Transverse colon (tissue), 4 donors: ENCODE measurements at places on chromosomes 4 and X.

DNA sequence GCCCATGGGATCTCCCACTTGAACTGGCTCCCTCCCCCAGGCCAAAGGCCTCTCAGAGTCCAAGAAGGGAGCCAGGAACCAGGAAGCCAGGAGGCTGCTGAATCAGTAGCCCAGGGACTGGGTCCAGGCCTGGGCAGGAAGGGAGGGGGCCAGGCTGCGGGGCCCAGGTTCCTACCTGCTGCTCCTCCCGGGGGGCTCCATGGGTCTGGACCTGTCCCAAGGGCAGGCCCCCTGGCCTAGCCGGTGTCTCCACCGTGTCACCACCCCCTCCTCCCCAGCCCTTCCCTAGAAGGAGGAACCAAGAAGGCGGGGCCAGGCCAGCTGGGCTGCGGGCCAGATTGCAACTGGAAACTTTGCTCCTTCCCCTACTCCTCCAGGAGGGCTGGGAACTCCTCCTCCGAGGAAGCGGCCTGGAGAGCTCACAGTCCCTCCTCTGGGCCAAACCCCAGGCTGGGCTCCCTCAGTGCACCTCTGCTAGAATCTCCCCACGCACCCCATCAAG is at the start of gene IQSEC2:
IQSEC2 (minus strand) TSS at position 264 of the 502 bp plus-strand sequence.
- DNase-seq: peak; percentile 89

DNA sequence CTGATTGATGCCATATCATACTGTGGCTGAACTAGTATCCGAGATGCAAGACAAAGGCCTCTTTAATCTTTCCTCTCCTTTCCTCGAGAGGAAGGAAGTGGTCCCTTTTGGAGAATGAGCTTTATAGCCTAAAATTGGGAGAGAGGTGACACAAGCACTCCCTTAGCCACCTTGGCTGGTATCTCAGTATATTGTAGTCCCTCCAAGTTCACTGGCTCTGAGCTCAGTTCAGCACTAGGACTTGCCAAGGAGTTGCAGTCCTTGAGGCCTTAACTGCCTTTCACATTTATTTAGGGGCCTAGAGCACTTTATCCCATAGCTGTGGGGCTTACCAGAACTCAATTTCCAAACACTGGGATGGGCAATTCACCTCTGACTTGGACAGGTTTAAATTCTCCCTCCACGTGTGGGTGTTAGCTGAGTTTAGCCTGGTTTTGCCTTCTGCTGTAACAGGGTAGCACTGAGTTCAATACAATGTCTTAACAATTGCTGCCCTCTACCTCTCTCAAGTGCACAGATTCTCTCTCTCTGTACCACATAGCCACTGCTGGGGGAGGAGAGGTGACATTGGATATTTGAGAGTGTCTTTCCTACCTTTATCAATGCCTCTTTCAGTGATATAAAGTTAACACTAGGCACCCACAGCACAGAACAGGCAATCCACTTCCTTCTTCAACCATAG is 216.4 kb downstream of the TECRL start:
- no peak for DNase-seq

DNA sequence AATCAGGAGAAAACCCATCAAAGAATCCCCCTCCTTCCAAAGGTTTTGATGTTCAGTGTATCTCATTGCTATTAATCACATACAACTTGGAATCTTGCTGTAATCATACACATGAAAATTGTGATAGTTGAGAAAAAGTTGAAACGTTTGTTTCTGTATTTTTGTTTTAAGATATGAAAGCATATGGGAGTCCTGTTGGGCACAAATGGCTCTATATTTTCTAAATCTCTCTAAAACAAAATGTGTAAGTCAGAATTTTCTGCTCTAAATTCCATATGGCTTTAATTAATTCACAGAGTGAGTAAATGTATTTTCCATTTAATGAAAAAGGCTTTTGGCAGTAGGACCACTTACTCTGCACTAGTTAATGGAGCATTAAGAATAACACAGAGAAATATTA is 140.2 kb downstream of the MOSPD2 start:
- no peak for DNase-seq

DNA sequence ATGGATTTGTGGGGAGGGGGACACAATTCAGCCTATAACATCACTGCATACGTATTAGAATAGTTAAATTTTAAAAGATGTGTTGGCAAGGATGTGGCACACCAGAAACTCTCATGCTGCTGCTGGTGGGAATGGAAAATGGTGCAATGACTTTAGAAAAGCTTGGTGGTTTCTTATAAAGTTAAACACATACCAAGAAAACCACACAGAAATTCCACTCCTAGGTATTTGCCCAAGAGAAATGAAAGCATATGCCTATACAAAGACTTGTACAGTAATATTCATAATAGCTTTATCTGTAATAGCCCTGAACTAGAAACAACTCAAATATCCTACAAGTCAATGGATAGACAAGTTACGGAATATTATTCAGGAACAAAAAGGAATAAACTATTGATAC is 71.3 kb upstream of the PDHA1 start:
- no peak for DNase-seq

DNA sequence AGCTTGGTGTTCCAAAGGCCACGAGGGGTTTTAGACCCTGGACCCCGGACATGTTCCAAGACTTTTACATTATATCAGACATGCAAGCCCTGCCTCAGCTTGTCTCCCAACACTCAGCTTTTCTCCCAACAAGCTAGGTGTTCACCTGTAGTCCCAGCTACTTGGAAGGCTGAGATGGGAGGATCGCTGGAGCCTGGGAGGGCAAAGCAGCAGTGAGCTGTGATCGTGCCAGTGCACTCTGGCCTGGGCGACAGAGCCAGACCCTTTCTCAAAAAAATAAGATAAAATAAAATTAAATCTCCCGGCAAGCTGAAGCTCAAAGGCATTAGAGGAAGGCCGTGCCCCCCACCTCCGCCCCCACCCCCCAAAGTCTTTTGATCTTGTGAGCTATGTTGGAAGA is 13.7 kb downstream of the CTAG1A start:
- no peak for DNase-seq

GRCh38 chrX:48025561-48025960 is 18.8 kb downstream of the SPACA5 start:
- DNase-seq: peak; percentile 36
